ENCODE measurements at places on chromosomes 1 and 21. TPM values are rescaled to one million over a fixed set of nuclear protein-coding genes. Genes with fewer than 3 reads are reported as not detected.

Gene PCAT6
- polyA plus RNA-seq, result 1.6 TPM

Gene TSACC
- 0.41 TPM for polyA plus RNA-seq

Gene ZFP69B
- 0.80 TPM for polyA plus RNA-seq

Gene ANKRD35
- 0.65 TPM for polyA plus RNA-seq

GRCh38 chr1:28343405-28343804, 14.6 kb downstream of the MED18 start:
- DNase-seq, result no peak
- no peak overlapping the region for H3K4me3 ChIP-seq
- no peaks in the 10 kb centered on the region for H3K27me3 ChIP-seq
- no peaks in the 10 kb centered on the region for H3K4me1 ChIP-seq

GRCh38 chr1:181326348-181326747, 157.0 kb upstream of the CACNA1E start:
- H3K36me3 ChIP-seq, result no peaks in the 10 kb centered on the region
- H3K4me3 ChIP-seq, result no peak overlapping the region
- H3K4me1 ChIP-seq, result no peaks in the 10 kb centered on the region
- DNase-seq, result no peak
- H3K27me3 ChIP-seq, result no peaks in the 10 kb centered on the region
- no peak overlapping the region for H3K27ac ChIP-seq

GRCh38 chr1:101728029-101728428, 268.7 kb downstream of the OLFM3 start:
- no peak overlapping the region for H3K27ac ChIP-seq
- no peak for DNase-seq
- no peak overlapping the region for H3K4me3 ChIP-seq
- H3K36me3 ChIP-seq, result no peaks in the 10 kb centered on the region

- DNase-seq, result no peak
- H3K4me1 ChIP-seq, result no peaks in the 10 kb centered on the region
- H3K4me3 ChIP-seq, result no peak overlapping the region
- H3K27me3 ChIP-seq, result no peaks in the 10 kb centered on the region
- no peak overlapping the region for H3K27ac ChIP-seq
- no peaks in the 10 kb centered on the region for H3K36me3 ChIP-seq
Observed at GRCh38 chr1:56939209-56939608, 26.6 kb downstream of the C8B start.

- no peak for DNase-seq
- no peaks in the 10 kb centered on the region for H3K4me1 ChIP-seq
- no peaks in the 10 kb centered on the region for H3K36me3 ChIP-seq
- H3K27ac ChIP-seq, result no peak overlapping the region
- no peak overlapping the region for H3K4me3 ChIP-seq
Observed at GRCh38 chr21:32100423-32100822, 178.4 kb downstream of the MIS18A start.

GRCh38 chr1:201750934-201751333, 78.0 kb upstream of the IPO9 start:
- H3K27ac ChIP-seq, result no peak overlapping the region
- no peaks in the 10 kb centered on the region for H3K36me3 ChIP-seq
- no peak overlapping the region for H3K4me3 ChIP-seq
- peaks cover 30% of the 10 kb centered on the region for H3K4me1 ChIP-seq

DNA sequence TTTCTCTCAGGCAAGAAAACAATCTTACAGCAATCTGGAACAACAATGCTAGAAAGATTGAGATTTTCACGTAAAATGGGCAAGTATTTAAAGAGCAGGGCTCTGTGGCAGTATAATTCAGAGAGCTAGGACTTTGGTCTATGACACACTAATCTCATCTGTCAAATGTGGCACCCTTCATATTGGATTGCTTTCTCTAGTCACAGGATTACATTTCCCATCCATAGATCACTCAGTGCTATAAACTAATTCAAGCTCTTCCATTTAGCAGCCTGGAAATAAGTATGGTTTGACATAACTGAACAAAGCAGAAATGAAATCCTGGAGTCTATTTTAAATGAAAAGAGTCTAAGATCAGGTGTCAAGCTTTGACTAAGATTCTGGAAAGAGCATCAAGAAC, 263.1 kb upstream of the TMPRSS15 start:
- no peak for DNase-seq
- no peaks in the 10 kb centered on the region for H3K27me3 ChIP-seq
- no peaks in the 10 kb centered on the region for H3K36me3 ChIP-seq
- H3K4me1 ChIP-seq, result no peaks in the 10 kb centered on the region
